Skeletal muscle cell (primary cell): ENCODE measurements at places on chromosomes 13 and 19.

GRCh38 chr13:29355029-29355428 is 240.5 kb downstream of the SLC7A1 start:
- no peak for DNase-seq

DNA sequence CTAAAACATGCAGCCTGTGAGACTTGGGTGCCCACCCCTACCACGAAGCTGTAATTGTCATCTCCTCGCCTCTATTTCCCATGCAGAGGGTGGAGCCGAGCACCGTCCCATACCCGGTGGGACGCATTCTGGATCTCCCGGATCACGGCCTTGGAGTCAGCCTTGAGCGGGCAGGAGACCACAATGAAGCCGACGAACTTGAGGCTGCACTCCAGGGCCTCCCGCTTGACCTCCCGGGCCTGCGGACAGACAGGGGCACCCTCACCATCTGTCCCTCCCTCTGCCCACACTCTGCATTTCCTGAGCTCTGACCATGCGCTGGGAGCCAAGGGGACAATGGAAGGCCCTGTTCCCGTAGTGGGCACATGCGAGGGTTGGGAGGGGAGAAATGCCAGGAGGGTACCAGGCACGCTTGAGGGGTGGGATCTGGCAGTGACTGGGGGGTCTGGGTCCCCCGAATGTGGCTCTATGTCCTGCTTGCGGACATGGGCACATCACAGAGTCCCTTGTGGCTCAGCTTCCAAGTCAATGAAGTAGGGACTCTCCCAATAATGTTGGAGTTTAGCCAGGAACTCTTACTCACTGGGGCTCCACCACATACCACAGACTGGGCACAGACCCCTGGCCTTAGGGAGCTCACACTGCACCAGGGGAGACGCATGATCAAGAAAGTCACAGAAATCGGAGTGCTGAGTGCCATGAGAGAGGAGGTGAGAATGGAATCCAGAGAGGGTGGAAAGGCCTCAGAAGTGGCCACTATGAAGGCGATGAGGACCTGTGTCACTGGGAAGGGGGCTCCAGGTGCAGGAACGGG is 9.2 kb upstream of the GMIP start:
- DNase-seq = no peak

DNA sequence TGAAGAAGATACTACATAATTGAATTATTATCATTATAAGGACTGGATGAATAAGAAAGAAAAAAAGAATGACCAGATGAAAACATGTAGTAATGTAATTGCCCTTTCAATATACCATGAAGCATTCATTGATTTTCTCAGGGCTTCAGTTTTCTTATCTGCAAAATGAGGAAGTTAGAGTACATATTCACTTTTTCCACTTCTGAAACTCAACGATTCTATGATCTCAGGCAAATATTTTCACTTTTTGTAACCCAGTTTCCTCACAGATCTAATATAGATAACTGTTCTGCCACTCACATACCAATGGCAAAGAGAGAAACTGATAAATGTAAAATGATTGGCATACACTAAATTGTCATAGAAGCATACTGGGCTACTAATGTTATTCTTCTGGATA is 856.6 kb upstream of the KLHL1 start:
- no peak for DNase-seq

DNA sequence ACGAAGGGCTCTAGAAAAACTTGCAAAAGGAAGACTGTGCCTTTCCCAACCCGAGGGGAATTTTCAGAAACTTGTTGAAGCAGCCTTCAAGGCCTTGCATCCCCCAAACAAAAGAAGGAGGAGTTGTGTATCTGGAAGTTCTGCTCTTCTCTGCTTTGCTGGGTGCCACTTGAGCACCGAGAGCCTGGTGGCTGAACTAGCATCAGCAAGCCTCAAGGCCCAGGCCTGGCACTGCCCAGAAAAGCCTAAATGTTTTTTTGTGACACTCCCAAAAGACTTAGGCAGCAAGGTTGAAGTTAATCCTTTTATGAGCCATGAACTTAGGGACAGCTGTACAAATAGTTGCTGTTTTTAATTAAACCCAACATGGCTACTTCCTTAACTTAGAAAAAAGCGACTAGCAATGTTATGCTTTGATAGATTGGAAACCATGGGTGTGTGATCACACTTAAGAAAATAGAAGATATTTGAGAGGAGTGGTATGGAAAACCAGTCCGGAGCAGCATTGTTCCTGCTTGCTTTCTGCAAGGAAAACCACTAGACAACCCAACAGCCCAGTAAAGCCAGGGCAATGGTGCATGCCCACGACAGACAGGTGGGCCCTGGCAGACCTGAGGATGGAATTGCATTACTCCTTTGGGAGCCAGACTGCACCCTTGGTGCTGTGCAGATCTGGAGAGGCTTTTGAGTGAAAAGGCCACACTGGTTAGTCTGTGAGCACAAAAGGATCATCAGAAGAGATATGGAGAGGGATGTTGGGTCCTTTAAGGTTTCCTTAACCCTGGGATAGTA is 788 bp upstream of the DLEU7 start:
- no peak for DNase-seq

- DNase-seq = no peak
Measured at GRCh38 chr13:22031702-22032286, 360.9 kb downstream of the FGF9 start.

DNA sequence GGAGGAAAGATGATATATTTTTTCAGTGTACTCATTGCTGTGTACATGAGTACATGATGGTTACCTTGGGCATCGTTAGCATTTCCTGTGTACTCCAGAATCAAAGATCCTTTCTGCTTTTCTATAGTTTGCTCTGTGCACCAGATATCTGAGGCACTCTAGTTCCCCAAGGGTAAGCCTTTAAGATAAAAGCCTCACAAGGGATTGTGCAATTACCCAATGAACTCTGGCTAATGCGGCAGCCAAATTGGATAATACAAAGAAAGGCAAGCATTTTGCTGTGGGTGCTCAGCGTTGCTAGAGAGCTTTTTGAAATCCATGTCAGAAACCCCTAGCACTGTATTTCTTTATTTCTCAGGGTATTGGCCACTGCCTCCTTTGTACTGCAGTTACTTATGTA is 2.9 kb downstream of the CYSLTR2 start:
- DNase-seq = no peak

DNA sequence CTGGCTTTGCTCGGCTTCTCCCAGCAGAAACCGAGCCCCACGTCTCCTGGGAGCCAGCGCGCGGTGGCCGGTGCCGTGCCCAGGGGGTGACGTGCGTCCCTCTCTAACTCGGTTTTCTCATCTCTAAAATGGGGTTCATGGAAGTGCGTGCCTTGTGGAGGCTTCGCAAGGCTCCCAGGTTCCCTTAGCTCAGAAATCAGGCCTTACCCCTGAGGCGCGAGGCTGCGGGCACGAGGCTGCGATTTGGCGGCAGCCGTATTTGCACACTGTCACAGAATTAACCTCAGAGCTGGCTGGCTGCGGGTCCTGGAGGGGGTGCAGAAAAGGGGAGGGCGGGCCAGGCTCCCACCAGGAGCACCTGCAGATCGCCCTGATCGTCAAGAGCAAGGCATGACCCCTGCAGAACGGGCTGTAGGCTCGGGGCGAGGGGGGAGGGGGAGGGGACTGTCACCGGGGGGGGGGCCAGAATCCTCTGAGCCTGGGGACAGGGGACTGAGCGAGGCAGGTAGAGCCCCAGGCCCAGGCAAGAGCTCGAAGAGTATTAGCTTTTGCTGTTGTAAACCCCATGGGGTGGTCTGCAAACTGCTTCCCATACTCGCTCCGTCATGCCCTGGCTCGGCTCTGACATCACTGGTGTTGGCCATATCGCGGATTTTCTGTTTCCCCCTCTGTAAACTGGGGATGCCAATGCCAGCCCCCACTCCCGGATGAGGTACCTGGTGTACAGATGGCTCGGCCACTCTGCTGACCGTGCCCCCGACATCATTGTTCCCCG is 62.2 kb downstream of the CCNE1 start:
- DNase-seq = no peak

GRCh38 chr19:5665781-5666513 is 14.4 kb downstream of the MICOS13 start:
- peak; percentile 51 for DNase-seq

DNA sequence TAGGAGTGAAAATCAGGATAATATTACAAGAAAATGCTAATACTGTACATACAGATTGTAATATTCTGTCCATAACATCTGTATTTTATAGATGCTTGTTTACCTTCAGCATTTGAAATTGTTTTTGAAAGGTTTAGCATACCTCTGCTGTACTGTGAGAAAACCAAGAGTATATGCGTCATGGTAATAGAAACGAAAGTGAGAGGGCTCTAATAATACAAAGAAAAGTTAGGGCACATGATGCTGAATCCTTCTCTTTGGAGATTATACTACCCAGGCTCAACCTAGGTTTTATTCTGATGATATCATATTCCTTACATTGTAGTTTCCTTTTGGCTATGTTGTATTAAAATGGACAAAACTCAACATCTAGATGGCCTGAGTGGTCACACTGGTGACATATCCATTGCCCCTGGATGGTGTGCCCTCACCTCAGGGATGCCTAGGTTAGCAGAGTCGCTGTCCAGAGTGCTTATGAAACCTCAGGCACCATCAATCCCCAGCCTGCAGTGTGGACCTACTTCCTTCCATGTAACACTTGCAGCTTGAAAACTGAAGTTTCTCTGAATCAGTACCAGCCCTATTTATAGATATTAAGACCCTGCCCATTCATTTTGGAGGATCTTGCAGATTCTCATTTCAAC is 253.7 kb downstream of the KCTD12 start:
- no peak for DNase-seq

- no peak for DNase-seq
Measured at GRCh38 chr13:51913421-51914136, 51.8 kb downstream of the CCDC70 start.

DNA sequence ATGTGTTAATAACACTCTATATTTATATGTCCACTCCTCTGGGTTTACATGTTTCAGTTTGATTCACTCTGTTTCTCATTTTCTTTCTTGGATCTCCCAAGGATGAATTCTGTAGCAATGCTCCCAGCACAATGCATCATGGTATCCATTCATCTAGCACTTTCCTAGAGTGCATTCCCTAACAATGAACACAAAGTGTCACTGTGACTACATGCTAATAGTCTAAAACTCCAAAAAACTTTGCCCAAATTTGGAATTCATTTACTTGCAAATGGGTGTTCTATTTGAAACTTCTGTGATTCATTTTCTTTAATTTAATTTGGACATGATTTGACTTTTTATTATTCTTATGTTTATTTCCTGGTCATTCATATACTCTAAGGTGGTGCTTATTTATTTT is 286.3 kb downstream of the POU4F1 start:
- no peak for DNase-seq

DNA sequence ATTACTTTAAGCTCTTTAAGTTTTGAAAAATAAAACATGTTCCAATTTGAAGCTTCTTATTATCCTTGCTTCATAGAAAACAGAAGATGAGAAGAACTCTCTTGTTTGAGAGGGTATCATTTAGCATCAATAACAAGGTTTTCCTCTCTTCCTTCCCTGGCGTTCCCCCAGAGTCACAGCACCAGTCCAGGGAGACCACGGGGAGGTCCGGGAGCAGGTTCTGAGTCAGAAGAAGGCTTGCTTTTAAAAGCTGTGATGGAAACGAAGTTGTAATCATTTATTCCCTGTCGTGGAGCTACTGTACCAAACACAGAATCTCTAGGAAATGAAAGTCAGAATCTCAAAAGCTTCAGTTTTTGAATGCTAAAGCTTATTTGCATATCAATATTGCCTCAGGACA is 174.0 kb upstream of the LSM14A start:
- no peak for DNase-seq

DNA sequence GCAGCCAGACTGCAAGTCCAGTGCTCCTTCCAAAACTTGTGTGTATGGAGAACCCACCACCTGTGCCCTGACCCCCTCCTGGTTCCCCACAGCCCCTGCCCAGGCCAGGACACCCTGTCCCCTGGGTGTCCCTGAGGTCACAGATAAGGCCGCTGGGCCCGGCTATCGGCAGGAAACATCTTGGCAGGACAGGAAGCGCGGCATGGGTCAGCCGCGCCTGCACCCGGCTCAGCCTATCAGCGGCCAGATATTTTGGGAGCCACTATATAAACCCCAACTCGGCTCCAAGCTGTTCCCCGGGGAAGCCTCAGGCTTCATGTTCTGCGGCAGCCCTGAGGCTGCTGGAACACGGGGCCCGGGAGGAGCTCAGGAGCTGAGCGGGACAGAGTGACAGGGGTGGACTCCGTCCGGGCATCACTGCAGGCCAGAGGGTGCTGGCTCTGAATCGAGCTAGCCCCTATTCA is 60.8 kb downstream of the AP1M1 start:
- no peak for DNase-seq

DNA sequence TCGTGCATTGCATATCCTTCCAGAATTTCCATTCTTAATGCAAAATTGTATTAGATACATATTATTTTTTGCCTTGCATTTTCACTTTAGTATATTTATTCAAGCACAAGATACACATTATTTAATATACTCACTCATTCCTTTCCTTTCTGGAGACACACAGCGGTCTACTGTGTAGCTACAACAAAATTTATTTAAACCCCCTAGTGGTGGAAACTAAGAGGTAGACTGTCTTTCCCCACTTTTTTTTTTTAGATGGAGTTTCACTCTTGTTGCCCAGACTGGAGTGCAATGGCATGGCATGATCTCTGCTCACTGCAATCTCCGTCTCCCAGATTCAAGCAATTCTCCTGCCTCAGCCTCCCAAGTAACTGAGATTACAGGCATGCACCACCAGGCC is 2040.3 kb upstream of the PCDH20 start:
- DNase-seq = no peak

- no peak for DNase-seq
Measured at GRCh38 chr19:48607359-48607755, 815 bp downstream of the SPACA4 start.

DNA sequence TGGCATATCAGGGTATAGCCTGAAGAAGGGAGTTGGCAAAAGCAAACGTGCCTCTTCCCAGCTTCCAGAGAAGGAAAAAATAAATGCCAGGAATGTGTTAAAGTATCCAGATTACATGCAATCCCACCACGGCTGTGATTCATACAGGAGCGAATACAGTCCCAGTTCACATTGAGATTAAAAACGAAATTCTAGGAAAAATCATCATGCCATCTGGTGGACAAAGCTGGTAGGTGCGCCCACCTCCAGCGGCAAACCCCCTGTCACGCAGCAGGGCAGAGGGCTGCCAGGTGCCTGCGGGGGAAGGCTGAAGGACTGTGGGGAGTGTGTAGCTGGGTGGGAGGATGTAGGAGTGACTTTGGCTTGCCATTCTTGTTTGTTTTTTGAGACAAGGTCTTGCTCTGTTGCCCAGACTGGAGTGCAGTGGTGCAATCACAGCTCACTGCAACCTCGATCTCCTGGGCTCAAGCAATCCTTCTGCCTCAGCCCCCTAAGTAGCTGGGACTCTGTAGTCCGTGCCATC is 6.4 kb upstream of the DMWD start:
- DNase-seq = no peak

- no peak for DNase-seq
Measured at GRCh38 chr19:55452749-55453346, 8.6 kb downstream of the ISOC2 start.
